ENCODE measurements at places on chromosomes 16 and 17.

DNA sequence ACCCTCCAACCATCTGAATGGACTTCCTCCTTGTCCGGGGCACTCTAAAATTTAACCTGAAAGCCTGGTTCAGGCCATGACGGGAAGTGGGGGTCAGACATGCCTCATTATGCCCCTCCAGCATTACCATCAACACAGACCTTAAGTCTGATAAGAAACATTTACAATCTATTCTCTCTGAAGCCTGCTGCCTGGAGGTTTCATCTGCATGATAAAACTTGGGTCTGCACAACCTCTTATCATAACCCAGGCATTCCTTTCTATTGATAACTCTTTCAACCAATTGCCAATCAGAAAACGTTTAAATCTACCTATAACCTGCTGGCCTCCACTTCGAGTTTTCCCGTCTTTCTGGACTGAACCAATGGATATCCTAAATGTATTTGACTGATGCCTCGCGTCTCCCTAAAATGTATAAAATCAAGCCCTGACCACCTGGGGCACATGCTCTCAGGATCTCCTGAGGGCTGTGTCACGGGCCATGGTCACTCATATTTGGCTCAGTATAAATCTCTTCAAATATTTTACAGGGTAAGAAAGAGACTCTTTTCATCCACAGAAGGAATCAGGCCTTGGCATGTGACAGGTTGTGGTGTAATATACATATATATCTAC lies 45.6 kb downstream of the LYRM1 start:
- DNase-seq: no peak

DNA sequence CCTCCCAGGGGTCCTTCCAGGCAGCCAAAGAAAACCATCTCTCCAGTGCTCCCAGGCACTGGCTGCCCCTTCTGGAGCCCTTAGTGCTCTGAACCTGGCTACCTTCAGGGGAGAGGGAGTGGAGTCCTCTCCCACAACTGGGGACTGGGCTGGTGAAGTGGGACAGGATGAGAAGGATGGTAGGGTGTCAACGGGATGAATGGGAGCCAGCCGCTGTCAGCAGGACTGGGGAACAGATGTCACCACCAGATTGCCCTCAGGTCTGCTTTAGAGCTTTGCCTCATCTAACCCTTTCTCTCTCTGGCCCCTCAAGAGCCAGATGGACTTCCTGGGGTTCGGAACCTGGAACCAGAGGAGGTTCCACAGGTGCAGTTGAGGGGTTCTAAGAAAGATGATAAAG lies 488 bp upstream of the SEBOX start:
- no peak for DNase-seq

DNA sequence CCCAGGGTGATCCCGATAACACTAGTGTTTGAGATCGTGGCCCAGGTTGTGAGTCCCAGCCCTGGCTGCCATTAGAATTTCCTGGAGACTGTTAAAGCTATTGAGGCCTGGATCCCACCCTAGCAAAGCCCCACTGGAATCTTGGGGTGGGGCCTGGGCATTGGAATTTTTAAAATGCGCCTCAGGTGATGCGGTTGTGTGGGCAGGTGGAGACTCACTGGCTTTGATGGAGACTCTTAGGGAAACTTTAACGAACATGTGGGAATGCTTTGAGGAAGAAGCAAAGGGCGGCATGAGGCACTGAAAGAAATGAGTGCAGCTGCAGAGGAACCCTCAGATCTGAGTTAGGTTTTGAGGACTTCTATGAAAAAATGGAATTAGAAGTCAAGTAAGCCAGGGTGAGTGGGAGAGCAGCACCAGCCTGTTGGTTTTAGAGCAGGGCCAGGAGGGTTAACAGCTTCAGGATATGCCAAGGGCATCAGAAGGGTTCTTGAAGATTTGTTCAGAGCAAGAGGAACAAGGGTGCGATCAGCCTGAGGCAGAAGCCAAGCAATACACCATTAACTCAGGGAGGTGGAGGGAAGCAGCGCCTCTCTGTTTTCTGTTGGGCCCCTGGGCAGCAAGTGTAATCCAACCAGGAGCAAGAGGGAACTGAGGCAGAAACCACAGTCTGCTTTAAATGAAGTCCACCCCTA lies 42.5 kb downstream of the KSR1 start:
- DNase-seq: no peak

DNA sequence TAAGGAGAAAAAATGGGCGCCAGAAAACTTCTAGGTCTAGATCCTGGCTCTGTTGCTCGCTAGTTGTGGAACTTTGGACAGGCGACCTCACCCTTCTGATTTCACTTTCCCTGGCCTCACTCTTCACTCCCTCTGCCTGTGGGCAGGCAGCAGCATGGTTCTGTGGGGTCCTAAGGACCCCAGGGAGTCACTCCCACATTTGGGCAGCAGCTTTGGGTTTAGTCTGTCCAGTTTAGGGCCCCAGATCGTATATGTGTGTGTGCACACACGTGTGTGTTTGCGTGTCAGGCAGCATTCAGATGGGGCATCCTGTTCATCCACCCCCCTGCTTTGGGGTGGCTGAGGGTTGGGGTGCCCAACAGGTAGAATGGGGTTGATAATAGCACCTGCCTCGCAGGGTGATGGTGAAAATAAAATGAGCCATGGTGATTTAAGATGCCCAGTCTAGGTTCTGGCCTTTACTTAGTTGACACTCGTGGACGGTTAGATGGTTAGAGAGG lies 102.2 kb downstream of the RAB11FIP4 start:
- no peak for DNase-seq

DNA sequence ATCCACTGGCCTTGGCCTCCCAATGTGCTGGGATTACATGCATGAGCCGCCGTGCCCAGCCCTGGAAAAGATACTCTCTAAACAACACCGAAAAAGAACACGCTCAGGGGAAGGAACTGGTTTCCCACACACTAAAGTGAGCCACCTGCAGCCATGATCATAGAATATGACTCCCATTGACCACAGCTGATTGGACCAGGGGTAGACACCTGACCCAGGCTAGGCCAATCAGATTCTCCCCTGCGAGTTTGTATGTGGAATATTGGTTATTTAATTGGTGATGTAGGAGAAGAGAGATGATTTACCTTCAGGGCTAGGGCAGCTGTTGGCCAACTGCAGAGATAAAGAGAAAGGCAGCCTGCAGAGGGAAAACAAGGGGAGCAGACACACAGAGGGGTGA lies 9.0 kb upstream of the GGA2 start:
- no peak for DNase-seq

- no peak for DNase-seq
These were observed 9.3 kb upstream of the ASIC2 start for GRCh38 chr17:33302394-33302793.

DNA sequence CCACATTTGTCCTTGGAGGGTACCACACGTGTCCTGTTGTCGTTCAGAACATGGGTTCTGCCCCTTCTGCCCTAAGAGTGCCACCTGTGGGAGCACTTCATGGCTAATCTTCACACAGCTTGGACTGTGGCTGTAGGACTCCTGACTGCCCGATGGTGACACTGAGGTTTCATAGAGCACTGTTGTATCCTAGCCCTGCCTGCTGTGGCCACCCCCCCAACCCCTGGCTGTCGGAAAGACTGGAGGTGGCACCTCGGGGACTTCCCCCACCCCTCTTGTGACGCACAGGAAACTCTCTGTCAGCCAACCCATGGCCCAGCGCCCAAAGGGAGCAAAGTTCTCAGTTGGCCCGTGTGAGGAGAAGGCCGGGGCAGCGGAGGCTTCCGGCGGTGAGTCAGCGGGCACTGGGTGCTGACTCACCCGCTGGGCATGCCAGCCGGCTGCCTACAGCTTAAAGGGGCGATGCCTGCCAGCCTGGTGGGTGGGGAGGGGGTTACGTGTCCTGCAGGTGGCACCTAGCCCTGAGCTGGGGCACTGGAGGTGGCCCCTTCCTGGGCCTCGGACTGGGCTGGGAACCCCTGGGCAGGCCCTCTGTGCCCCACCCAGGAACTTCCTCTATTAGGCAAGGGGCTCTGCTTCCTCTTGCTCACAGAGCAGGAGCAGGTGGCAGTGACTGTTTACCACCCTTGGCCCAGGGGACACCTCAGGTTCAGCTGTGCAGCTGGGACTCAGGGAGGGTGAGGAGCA lies 3.4 kb downstream of the MAP2K3 start:
- DNase-seq: peak; percentile 71

- DNase-seq: no peak
These were observed 142.0 kb downstream of the CPPED1 start for GRCh38 chr16:12661656-12662172.

GRCh38 chr16:57305159-57305811 lies 20.8 kb upstream of the PLLP start:
- DNase-seq: no peak

DNA sequence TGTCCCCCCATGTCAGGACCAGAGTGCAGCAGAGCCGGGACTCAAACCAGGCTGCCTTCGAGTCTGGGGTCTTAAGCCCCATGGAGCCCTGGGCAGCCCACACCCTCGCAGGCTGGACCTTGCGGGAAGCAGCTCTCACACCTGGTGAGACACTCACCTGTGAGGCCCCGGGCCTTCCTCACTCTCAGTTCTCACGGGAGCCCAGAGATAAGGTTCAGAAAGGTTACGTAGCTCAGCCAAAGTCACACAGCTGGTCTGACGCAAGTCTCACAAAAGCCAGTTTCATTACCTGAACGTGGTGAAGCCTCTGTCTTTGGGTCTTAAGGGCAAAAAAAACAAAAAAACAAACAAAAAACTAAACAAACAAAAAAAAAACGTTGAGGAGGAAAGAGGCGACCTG lies 32.8 kb upstream of the SSTR5 start:
- DNase-seq: no peak
